Stimulated activated CD8-positive, alpha-beta memory T cell treated with anti-CD3 and anti-CD28 coated beads, Interleukin-4, amount 100 ng/mL, for 1 hour (primary cell): ENCODE measurements at places on chromosomes 12 and 14.

DNA sequence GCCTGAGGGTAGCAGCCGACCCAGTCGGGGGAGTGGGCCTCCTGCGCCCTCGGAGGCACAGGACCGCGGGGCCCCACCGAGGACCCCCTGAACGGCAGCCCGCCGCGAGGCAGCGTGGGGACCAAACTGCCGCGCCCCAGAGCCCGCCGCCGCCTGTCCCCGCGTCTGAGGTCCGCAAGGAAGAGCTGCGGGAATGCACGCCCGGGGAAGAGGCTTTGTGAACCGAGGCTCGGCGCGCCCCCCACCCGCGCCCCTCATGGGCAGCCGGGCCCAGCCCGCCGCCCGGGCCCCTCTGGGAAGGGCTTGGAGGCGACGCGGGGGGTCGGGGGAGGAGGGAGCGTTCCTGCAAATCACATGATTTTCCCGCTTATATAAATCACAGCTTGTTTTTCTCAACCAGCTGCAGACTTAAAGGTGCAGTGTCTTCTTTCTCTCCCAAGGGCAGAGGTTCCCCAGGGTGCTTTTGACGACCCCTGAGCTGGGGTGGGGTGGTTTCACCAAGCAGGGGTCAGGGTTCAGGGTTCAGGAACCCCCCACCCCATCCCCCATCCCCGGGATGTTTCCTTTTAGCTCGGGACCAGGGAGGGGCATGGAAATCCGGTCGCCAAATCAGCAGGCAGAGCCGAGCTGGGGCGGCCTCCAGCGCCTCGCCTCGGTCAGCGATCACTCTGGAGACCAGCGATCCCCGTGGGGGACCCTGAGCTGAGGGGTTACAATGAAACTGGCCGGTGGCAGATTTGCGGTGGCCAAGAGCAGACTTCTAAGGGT is 44.7 kb upstream of the ATP23 start:
- no peak for DNase-seq

DNA sequence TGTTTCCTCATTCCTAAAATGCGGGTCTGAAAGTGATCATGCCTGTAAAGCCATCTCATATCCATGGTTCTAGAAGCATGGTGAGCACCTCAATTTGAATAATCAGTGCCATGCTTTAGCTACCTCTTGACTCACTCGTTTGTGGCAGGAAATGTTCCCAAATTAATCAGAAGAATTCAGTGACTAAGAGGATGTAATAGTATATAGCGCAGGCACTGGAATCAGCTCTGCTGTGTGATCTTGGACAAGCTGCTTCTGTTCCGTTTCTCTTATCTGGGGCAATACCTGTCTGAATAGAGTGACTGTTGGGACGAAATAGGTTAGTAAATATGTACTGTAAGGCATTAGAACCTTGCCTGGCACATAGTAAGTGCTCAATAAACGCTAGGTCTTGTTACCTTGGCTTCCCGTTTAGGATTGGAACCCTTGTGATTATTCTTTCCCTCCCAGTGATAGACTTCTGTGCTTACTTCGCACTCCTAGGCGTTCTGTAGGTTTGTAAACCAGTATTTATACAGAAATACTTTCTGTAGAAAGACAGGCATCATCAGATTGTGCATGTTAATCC is 820 bp upstream of the SMAGP start:
- DNase-seq = no peak

- DNase-seq = no peak
Measured at GRCh38 chr12:85575120-85576096, 260.8 kb downstream of the RASSF9 start.

DNA sequence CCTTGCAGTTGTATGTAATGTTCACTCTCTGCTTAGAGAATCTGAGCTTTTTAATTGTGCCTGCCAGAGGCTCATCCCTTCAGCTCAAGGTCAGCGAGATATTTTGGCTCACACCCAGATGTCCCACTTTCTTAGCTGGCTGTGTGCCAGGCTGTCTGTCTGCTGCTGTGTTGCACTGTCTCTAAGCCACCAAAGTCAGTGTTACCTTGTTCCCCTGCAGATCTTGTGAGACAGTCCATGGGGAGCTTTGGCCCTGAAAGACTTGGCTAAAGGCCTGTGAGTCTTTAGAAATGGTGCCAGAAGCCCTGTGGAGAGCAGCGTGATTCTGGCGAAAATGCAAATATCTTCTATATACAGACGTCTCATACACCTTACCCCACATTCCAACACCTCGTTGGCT is 293.7 kb downstream of the TTC6 start:
- DNase-seq = no peak

- no peak for DNase-seq
Measured at GRCh38 chr12:16310934-16311333, 33.4 kb upstream of the SLC15A5 start.

- no peak for DNase-seq
Measured at GRCh38 chr12:43271659-43272058, 280.3 kb downstream of the ADAMTS20 start.

DNA sequence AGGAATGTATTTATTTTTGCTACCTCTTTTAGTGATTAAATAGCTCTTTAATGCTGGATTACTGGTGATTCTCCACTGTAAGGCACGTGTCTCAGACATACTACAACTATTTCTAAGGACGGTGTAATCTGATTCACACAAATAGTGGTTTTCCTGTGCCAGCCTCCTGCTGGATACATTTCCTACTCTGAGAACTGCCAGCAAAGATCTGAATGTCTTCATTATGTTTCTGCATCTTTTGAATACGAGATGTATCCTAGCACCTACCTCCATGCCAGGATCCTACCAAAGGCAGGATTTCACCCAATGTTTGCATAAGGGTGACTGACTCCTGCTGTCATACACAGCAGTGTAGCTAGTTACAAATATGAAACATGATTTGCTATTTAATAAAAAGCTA is 120.6 kb downstream of the PRICKLE1 start:
- DNase-seq = no peak

DNA sequence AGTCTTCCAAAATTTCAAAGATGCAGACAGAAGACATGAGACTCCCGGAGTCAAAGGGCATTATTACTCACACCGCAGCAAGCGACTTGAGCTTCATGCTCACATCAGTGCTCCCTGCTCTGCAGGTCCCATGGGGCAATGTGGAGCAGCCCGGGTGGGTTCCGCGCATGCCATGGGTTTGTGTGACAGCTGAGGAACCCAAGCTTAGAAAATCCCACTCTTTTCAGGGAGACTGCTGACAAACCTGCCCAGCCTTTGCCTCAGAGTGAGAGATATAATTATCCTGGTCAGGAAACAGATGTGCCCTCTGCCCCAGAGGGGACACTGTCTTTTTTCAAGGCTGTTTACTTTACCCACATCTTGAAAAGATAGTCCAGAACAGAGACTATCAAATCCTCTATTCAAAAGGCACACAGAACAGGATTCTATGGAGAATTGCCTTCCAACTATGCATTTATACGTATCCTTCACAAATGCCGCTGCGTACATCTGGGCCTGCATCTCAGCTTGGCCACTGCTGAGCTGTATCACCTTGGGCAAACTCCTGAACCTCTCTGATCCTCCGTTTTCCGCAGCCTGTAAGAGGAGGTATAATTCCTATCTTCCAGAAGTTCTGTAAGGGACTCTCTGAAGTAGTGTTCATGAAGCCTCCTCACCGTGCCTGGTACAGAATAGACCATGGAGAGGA is 16.0 kb downstream of the C14orf132 start:
- DNase-seq = no peak

DNA sequence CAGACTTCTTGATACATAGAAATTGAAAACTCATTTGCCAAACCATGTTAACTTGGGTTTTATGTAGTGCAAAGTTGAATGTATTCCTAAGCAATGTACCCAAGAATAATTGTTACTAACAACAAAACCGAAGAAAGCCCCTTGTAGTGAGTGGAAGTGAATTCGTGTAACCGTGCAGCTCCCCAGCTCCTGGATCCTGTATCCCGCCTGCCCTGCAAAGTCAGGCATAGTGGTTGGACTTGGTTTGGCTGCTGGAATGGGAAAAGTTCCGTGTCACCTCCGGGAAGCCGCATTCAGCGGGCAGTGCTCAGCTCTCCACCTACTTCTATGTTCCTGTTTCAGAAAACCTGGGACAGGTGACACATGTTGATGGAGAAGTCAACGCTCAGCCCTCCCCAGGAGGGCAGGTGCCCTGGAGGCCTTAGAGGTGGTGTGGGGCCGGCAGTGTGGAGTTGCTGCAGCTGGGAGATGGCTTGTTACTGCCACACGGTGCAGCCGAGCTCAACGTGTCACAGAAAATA is 29.2 kb upstream of the C14orf180 start:
- DNase-seq = no peak

GRCh38 chr12:56081393-56082347 is 1.7 kb downstream of the ERBB3 start:
- DNase-seq = no peak

DNA sequence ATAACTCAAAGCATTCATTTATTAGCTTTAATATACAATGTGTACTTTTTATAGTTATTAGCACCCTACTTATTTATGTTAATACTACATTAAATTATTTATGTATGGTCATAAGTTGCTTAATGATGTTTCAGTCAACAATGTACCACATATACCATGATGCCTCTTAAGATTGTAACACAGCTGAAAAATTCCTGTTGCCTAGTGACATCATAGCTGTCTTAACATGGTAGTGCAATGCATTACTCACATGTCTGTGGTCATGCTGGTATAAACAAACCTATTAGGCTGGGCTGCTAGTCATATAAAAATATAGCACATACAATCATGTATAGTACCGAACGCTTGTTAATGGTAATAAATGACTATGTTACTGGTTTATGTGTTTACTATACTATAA is 120.4 kb downstream of the ANO6 start:
- no peak for DNase-seq

DNA sequence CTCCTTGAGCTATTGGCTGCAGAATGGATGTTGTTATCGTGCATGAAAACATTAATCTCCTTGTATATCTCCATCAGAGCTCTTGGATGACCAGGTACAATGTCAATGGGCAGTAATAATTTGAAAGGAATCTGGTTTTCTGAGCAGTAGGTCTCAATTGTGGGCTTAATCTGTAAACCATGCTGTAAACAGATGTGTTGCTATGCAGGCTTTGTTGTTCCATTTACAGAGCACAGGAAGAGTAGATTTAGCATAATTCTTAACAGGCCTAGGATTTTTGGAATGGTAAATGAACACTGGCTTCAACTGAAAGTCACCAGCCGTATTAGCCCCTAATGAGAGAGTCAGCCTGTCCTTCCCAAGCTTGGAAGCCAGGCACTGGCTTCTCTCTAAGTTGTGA is 50.4 kb downstream of the ATG14 start:
- no peak for DNase-seq

GRCh38 chr12:34607520-34608195 is 585.4 kb downstream of the ALG10 start:
- no peak for DNase-seq

DNA sequence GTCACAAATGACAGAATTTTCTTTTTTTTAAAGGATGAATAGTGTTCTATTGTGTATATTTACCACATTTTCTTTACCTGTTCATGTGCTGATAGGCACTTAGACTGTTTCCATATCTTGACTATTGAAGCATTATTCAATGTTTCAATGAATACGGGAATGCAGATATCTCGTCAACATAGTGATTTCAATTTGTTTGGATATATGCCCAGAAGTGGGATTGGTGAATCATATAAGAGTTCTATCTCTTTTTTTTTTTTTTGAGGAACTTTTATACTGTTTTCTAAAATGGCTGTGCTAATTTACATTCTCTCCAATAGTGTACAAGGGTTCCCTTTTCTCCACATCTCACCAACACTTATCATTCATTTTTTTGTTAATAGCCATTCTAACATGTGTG is 97.9 kb upstream of the FAR2 start:
- DNase-seq = no peak

DNA sequence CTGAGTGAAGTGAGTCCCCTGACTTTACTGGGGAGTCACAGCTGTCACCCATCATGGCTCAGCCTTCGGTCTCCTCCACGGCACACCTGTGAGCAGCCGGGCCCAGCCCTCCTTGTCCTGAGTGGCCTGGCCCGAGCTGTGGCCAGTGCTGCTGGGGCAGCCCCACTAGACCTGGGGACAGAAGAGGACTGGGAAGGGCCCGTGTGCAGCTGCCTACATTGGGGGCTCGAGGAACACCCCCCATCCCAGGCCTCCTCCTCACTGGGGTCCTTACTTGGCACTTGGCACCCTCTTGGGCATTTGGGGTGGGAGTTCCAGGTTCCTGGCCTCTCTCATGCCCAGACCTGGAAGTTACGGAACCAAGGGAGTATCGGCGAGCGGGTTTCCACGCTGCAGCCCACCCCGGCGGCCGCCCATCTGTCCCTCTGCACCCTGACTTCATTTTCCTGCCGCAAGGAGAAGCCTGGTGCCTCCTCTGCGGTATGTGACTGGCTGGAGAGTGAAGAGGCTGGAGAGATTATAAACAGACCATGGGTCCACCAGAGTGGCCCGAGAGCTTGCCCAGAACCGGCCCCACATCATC is 179.7 kb downstream of the KIF26A start:
- no peak for DNase-seq

GRCh38 chr14:64997108-64997794 is 10.6 kb downstream of the FNTB start:
- no peak for DNase-seq

DNA sequence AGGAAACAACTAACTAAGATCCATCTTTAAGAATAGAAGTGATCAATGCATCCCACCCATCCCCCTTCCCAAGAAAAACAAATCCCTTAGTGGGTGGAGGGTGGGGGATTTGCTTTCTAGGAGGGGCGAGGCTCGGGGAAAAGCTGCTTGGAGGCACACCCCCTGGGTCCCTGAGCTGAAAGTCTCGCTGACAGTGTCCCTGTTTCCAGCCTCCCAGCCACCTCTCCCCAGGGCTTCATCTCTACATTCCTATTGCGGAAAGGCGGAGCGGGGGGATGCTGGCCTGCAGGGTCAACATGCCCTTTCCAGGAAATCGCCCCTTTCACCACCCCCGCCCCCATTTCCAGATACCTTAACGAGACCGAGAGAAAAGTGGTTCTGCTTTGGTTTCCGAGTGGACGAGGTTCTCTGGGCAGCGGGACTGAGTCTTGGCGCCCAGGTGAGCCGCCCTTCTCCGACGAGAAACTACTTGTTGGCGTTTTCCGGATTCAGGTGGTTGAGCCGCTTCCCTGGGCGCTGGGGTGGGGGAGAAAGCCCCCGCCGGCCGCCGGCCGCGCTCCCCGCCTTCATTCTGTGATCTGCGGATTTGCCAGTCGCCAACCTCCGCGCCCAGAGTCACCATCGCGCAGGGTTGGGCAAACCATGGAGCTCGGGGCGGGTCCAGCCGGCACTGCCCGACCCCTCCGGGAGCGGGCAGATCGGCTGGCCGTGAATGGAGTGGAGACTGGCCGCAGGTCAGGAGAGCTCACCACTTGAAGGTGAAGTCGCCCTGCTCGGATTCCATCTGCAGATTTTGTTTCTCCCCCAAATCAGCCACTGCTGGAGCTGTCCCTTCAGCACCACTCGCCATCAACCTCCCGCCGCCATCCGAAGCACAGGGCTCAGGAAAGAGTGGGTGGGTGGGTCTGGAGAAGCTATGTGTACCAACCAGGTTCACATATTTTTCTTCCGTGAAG is 505 bp downstream of the KCNC2 start:
- no peak for DNase-seq
